ENCODE measurements at places on chromosomes 1 and 21.
A peak's percentile ranks its signal among the peaks of the same experiment; 100 is the strongest.

DNA sequence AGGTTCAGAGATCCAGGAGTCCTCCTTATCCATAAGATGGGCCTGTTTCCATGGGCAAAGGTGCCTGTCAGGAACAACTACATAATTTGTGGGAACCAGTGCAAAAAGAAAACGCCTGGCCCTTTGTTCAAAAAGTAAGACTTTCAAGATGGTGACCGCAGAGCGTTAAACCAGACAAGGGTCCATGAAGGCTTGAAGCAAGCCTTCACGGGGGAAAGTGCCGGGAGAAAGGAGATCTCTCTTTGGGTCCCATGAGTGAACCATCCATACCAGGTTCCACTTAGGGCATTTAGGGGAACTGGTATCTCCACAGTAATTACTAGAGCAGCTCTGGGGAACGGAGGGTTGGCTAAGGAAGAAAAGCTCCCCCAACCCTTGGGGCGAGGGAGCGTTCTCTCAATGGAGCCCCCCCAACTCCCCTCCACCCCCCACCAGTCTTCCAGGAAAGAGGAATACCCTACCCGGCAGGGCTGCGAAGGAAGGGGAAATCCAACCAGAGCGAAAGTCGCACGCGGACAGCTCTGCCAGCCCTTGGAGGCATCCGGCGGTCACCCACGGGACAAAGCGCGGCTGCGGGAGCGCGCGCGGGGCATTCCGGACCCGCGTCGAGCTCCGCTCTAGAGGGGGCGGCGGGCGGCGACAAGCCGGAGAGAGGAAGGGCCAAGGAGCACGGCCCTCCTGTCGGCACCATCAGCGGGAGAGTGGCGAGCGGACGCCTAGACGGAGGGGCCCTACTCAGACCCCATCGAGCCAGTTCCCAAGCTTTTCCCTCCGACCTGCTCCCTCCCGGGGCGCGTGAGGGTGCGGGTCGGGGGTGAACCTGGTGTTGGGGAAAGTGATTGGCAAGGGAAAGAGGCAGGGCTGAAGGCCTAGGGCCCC, 687 bp upstream of the RASSF5 start:
- no peak for DNase-seq

DNA sequence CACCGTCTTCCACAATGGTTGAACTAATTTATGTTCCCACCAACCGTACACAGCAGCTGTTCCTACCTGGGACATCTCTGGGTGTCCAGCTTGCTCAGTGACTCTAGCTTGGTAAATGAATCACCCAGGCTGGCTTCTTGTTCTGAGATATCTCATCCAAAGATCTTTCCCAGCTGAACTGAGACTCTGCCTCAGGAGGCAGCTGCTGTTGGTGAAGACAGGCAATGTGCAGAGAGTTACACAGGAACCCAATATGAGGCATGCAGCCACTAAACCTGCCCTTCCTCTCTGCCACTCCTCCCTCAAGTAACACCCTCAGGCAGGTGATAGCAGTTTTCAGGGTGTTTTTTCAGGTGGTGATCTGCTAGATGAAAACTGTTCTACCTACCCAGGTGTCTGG, 14.0 kb upstream of the FOXO6 start:
- no peak for DNase-seq

GRCh38 chr21:40833184-40833583, 13.8 kb downstream of the DSCAM start:
- no peak for DNase-seq

DNA sequence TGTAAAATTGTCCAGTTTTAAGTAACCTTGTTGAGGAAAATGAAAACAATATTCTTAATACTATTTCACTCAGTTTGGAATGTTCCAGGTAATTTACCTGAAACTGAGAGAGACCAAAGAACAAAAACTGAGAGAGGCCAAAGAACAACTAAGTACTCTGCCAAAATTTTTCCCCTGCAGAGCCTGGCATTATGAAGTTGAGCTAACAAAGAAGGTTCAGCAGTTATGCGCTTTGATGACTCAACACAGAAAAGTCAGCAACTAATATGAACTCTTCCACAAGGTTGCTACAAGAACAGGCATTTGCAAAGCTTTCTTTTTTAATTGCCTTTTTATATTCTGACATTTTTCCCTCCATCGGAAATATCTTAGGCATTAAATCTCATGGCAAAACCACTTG, 270.9 kb downstream of the CHRM3 start:
- no peak for DNase-seq

DNA sequence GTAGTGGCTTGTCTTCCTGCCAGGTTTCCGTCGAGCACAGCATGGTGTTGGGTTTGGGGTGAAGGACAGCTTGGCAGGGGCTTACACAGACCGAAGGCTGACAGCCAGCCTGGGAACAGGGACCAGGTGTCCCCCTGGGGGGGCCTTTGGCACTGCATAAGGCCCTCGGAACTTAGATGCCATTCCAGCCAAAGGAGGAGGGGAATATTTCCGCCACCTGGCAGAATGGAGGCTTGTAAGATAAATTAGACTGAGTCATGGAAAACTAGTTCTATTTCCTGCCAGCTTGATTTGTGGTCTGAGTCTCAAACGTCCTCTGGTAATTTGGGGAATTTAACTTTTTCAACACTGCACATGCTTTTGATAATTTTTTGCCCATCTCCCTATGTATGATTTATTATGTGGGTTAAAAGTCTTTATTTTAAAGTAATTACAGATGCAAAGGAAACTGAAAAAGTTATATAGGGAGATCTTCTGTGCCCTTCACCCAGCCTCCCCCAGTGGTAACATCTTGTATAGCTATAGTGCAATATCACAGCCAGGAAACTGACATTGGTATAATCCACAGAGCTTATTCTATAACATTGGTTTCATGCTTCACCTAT, 11.5 kb upstream of the TMEM51 start:
- no peak for DNase-seq

GRCh38 chr1:10967090-10967489, 45.4 kb upstream of the TARDBP start:
- no peak for DNase-seq

GRCh38 chr1:99599678-99600175, 46.2 kb upstream of the PALMD start:
- DNase-seq = no peak

- DNase-seq = no peak
Measured at GRCh38 chr1:2038229-2038628, 12.0 kb upstream of the PRKCZ start.

GRCh38 chr1:202349206-202349928, 868 bp downstream of the PPP1R12B start:
- peak; percentile 42 for DNase-seq

All from amniotic stem cell (primary cell).